Left renal cortex interstitium (tissue), 4 donors: ENCODE measurements at places on chromosomes 4 and X.

DNA sequence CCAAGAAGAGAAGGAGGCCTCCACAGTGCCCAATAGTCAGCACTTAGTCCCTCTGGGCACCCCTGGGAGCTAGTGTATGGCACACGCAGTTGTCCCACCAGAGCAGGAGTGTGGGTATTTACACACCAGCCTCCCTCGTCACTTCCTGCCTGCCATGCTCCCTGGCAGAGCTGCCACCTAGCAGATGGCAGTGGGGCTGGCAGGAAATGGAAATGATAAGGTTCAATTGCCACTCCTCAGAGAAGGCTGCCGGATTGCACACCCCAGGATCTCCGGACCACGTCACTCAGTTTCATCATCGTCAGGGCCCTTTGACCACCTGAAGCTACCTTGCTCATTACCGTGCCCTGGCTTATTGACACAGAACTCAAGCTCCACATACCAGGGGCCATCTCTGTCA lies 173.3 kb upstream of the PSAPL1 start:
- no peak for DNase-seq

GRCh38 chr4:179415847-179416223 lies 1973.6 kb upstream of the AGA start:
- peak; percentile 29 for DNase-seq

DNA sequence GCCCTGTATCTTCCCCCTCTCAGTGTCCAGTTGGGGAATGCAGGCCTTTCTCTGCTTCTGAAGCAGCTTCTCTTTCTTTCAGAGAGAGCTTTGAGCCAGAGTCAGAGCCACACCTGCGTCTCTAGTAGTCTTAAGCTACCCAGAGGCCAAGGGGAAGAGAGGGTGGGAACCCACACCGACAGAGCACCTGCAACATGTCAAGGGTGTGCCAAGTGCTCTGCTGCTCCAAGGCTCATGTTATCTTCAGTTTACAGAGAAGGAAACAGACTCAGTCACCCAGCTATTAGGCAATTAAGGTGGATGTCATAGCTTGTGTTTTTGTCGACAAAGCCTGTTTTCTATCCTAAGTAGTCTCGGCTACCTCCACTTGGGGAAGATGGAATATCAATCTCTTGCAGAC lies 22.7 kb upstream of the RNF212 start:
- DNase-seq: no peak

- DNase-seq: no peak
Observed at GRCh38 chr4:41719417-41719816, 29.1 kb downstream of the PHOX2B start.

- no peak for DNase-seq
Observed at GRCh38 chr4:42445038-42445437, 47.8 kb downstream of the SHISA3 start.

- no peak for DNase-seq
Observed at GRCh38 chrX:149916745-149917392, 12.5 kb upstream of the HSFX4 start.

DNA sequence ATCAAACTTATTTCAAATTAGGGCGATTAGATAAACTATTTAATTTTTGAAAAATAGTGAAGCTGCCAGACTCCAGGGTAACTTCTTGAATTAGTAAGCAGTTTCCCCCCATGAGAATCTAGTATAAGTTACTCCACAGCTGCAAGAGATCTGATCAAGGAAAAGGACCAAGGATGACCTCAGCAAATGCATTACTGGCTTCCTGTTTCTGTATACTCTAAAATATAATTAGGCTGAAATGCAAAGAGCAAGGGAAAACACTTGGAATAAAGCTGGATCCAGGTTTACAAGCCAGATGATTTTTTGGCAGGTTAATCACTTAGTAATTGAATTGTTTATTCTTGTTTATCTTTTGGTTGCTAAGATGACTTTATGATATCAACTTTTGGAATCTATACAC lies 13.4 kb upstream of the P2RY10 start:
- DNase-seq: no peak
